HS-5 (cell line): ENCODE measurements at places on chromosomes 7 and 10.

DNA sequence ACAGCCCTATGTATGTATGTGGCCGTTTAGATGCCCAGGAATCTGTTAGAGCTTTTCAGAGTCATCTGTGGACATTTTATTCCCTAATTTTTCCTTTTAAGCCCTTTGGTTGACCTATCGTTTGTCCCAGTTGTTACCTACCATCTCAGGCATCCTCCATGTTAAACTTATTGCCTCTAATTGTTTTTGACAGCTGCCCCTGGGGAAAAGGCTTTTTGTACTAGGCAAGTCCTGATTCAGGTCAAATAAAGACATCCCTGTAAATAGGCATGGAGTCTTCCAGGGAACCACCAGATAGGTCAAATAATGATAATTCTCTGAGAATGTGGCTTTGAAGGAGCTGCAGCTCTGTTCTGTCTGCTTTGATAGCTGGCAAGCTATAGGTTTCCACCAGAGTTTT lies 87.7 kb upstream of the CYP26C1 start:
- DNase-seq: no peak

DNA sequence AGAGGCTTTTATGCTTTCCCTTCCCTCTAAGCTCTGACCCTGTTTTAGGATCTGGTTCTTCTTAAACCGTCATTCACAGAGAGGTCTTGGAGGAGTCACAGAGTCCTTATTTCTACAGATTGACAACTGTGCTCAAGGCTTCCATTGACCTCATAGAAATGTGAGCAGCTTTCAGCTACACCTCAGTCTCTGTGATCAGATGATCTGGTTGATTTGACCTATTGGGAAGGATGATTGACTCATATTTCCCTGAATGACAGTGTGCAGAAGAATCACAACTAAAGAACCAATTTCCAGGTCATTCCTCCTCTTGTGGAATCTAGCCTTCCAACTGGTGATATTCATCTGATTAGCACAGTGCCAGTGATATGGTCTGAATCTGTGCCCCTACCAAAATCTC lies 3.4 kb downstream of the CYP3A4 start:
- no peak for DNase-seq

- DNase-seq: no peak
Observed at GRCh38 chr7:36440880-36441279, 51.2 kb downstream of the ANLN start.

DNA sequence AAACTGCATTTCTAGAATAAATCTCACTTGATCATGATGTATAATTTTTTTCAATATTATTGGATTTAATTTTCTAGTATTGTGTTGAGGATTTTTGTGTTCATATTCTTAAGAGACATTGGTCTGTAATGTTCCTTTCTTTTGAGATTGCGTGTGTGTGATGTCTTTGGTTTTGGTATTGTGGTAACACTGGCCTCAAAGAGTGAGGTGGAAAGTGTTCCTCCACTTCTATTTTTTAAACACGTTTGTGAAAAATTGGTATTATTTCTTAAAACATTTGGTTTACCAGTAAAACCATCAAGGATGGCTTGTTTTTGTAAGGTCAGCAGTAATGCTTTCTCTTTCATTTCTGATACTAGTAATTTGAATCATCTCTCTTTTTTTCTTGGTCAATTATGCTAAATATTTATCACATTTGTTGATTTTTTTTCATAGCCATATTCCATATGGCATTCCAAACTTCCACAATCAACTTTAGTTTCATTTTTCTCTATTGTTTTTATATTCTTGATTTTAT lies 290.2 kb upstream of the CDC14C start:
- no peak for DNase-seq

DNA sequence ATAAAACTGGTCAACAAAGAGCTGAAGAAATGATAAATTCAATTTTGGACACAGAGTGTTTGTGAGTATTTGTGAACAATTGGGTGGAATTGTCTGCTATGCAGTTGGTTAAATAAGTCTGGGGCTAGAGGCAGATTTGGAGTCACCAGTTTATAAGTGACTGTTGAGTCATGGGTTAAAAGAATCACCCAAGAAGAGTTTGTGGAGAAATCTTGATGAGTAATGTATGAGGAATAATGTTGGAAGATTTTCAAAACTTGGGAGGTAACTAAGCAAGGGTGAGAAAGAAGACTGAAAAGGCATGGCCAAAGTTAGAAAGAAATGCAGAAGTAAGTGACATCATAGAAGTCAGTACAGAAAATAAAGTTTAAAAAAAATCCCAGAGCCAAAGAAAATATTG lies 750.7 kb downstream of the MAGI2 start:
- DNase-seq: peak; percentile 81

- DNase-seq: no peak
Observed at GRCh38 chr10:29595146-29595545, 39.6 kb downstream of the SVIL start.

GRCh38 chr10:83908506-83908905 lies 230.8 kb upstream of the GHITM start:
- DNase-seq: no peak

- no peak for DNase-seq
Observed at GRCh38 chr10:89679986-89680385, 21.4 kb upstream of the KIF20B start.

- no peak for DNase-seq
Observed at GRCh38 chr10:61592581-61592980, 70.1 kb upstream of the CABCOCO1 start.

- DNase-seq: no peak
Observed at GRCh38 chr7:38615665-38616064, 15.5 kb downstream of the AMPH start.

DNA sequence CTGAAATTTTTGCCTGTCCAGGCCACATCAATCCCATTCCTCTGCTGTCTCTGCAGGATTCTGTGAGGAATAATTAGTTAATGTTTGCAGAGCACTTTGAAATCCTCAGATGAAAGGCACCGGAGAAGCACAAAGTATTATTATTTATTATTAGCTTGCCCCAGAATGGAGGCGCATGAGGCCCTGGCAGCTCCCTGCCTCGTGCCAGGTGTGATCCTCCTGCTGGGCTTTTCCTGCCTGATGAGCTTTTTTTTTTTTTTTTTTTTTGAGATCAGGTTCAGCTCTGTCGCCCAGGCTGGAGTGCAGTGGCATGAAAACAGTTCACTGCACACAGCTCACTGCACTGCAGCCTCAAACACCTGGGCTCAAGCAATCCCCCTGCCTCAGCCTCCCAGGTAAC lies 65.2 kb downstream of the TCF7L2 start:
- no peak for DNase-seq

GRCh38 chr7:66617295-66617694 lies 11.4 kb upstream of the KCTD7 start:
- DNase-seq: no peak

- DNase-seq: no peak
Observed at GRCh38 chr7:87885018-87885417, 8.7 kb downstream of the DBF4 start.

- DNase-seq: no peak
Observed at GRCh38 chr10:70137135-70137534, 4.5 kb upstream of the AIFM2 start.
